Activated CD8-positive, alpha-beta memory T cell treated with anti-CD3 and anti-CD28 coated beads, Interleukin-2, amount 10 ng/mL, durations not matched to agents 7 days and 5 days (primary cell): ENCODE measurements at places on chromosomes 4 and X. TPM values are rescaled to one million over a fixed set of nuclear protein-coding genes. Genes with fewer than 3 reads are reported as not detected.

- DNase-seq, result no peak
Measured at GRCh38 chr4:100347241-100347640, 157.0 kb upstream of the DDIT4L start.

- no peak for DNase-seq
Measured at GRCh38 chr4:152436384-152436783, 99.5 kb downstream of the FBXW7 start.

Gene MAGEA4
- total RNA-seq, result not detected

DNA sequence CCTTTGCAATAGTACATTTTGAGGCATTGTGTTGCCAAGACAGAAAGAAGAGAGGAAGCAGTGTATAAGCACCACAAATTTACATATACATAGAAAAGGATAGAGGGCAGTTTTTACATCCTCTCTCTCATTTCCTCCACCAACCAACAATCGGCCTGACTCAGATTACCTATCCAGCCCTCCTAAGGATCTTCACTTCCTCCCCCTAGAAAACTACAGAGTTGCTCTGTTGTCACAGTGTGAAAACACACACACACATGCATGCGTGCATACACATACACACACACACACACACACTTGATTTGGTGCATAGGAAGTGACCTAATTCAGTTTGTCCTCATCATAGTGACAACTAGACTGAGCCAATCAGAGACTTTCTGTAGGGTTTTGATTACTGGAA, 98.8 kb upstream of the SPRY1 start:
- no peak for DNase-seq
